HuH-7.5 (cell line): ENCODE measurements at places on chromosomes 2 and 18.

- DNase-seq: no peak
Measured at GRCh38 chr2:56483081-56483480, 299.3 kb downstream of the CCDC85A start.

GRCh38 chr18:22132258-22132657 lies 37.1 kb upstream of the GATA6 start:
- DNase-seq: no peak

DNA sequence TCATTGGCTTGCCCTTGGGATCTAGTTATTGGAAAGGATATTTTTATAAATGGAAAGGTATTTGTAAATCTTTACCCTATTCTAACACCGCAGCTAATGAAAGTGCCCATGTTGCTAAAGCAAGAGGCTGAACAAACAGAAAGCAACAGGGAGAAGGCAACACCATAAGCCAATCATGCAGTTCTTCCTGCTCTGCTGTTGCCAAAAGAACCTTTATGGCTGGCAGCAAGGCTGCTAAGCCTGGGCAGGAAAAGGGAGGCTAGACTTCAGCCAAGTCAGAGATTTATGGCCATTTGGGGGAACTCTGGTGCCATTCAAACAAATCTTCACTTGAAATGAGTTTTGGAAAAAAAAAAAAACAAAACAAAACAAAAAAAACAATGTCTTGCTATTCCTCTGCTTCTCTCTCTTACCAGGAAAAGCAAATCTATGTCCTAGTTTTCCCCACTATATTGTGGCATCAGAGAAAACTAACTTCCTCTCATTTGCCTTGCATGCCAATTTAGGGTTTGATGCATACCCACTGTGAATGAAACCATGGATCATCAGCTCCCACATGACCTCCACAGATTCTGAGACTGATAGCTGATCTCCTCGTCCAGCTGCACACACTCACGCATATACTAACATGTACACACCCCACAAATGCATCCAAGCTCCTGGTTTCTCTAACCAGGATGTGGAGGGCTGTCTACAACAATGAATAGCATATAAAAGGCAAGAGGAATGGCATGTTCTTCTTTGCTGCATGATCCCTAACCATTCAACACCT lies 179.3 kb downstream of the C1D start:
- no peak for DNase-seq

DNA sequence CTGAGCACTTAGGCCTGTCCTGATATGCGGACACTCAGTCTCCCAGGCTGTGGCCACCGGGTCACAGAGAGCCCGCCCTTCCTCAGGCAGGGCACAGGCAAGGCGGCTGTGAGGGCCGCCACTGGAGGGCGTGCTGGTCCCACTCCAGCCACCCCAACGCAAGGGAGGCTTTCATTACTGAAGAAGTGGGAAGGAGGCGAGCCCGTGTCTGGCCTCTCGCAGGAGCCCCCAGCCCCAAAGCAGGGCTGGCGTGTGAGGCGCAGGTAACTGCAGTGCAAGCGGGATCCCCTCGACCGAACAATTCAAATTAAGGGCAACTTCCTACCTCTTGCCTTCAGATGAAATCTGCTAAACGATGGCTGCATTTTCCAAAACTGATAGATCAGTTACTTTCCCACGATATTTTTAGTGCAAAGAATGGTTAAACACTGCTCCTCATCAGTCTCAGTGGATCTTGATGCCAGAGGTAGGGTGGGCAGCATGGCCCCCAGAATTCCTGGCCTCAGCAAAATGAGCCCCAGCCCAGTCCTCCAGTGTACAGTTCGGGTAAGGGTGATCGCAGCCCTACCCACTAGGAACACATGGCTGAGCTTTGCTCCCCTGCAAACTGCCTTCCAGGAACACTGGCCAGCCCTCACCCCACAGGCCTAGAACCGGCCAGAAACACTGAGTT lies 97.2 kb downstream of the SEPTIN10 start:
- DNase-seq: peak; percentile 88

DNA sequence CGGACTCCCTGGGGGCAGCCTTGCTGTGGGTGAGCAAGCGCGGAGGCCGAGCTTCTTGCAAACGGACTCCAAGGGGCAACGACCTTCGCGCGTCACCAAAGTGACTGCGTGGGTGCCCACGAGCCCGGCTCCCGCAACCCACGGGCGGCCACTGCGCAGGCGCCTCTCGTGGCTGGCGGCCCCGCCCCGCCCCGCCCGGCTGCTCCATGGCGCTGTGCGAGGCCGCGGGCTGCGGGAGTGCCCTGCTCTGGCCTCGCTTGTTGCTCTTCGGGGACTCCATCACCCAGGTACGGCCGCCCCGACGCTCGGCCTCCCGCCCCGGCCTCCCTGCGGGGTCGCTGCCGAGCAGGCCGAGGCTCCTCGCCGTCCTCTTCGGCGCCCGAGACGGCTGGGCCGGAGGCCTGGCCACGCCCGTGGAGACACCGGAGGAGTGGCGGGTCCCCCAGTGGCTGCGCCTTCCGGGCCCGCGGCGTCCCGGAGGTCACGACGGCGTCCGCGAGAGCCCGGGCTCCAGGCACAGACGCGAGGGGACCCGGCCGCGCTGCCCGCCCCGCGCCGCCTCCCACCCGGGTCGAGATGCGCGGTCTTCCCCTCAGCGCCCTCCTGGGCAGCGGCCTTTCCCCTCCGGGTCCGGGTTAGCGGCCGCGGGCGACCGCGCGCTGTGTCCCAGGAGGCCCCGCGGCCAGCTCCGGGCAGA lies at the start of gene IAH1:
Gene IAH1, plus strand, starts transcription at position 191 of the 697 bp plus-strand sequence. Its CDS starts 16 bp downstream, at position 207.
- DNase-seq: peak; percentile 79
